ENCODE measurements at places on chromosomes 3 and 15.
A peak's percentile ranks its signal among the peaks of the same experiment; 100 is the strongest.

GRCh38 chr3:113537155-113537554 lies 4.8 kb downstream of the SIDT1 start:
- DNase-seq: no peak

DNA sequence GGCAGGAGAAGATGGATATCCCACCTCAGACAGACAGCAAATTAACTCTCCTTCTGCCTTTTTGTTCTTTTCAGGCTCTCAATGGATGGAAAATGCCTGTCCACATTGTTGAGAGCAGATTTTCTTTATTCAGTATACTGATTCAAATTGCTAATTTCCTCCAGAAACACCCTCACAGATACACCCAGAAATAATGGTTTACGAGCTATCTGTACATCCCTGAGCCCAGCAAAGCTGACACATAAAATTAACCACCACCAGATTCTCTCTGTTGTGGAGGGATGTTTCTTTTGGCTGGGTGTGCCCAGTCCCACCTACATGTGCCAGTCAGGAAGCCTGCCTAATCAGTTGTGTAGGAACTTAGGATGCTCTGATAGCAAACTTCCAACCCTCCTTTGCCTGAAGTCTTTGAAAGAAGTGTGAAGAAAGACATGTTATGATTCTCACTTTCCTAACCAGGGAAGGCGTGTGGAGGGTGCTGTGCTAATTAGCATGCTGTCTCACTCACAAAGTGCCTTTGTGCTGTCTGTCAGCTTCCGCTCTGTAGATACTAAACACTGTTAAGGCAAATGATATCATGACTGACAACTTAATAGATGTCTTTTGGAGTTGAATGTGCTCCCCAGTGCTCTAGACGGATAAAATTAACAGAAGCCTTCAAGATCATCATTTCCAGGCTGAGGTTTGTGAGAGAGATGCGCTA lies 208.5 kb downstream of the CLSTN2 start:
- no peak for DNase-seq

DNA sequence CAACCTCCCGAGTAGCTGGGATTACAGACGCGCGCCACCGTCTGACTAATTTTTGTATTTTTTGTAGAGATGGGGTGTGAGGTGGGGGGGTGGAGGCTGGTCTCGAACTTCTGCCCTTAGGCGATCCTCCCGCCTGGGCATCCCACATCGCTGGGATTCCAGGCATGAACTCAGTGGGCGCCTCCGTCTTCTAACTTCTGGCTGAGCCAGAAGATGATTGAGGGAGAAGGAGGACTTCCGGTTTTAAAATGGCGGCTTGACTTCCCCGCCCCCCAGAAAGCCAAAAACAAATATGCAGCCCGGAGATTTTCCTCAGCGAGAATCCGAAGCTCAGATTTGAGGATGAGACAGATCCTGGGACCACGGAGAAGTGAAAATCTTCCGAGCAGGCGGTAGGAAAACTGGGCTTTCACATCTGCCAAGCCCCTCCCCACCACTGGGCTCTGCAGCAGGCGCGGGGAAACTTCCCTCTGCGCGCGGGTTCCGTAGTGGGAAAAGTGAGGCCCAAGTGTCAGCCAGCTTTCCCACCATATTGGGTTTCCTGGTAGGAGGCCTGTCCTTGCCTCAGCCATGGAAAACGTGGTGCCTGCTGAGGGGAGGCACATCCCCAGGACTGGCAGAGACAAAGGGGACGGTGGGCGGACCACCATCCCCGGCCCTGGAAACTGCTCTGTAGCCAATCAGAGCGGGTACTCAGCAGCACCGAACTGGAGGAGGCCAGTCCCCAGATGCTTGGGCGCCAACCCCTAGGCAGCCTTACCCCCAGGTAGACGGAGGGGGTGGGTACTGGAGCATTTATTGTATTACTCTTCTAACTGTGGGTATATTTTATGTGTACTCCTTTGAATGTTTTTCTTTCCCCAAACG lies 17.3 kb downstream of the CHST14 start:
- no peak for DNase-seq

- no peak for DNase-seq
Measured at GRCh38 chr3:13535905-13536304, 13.0 kb upstream of the FBLN2 start.

GRCh38 chr15:31217566-31218270 lies 108.9 kb upstream of the KLF13 start:
- no peak for DNase-seq

DNA sequence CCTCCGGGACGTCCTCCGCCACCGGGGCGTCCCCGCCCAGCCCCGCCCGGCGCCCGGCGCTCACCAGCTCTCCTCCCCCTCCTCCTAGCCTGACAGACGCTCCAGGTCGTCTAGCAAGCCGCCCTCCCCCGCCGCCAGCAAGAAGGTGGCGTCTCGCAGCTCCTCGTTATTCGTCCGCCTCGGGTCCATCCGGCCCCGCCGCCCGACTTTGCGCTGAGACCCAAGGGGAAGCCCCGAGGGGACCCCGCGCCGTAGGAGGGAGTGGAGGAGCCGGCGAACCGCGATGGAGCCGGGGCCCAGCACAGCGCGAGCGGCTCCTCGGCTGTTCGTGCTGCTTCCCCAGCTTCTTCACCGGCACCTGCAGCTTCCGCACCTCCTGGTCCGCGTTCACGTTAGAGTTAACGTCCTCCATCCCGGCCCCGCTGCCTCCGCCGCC lies 26.3 kb upstream of the MTHFS start:
- no peak for DNase-seq

DNA sequence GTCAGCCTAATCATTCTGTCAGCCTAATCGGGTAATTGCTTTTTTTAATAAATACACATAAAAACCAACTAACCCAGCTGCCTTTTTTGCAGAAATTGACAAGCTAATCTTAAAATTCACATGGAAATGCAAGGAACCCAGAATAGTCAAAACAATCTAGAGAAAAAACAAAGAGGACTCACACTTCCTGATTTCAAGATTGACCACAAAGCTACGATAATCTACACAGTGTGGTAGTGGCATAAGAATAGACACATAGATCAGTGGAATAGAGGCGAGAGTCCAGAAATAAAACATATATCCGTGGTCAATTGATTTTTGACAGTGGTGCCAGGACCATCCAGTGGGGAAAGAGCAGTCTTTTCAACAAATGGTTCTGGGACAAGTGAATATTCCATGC lies 2.4 kb upstream of the C3orf20 start:
- DNase-seq: no peak

GRCh38 chr15:40006646-40007045 lies 32.3 kb downstream of the SRP14 start:
- no peak for DNase-seq

GRCh38 chr3:21718943-21719591 lies 31.9 kb downstream of the ZNF385D start:
- DNase-seq: no peak

- no peak for DNase-seq
Measured at GRCh38 chr3:50581459-50581842, 12.1 kb downstream of the HEMK1 start.

DNA sequence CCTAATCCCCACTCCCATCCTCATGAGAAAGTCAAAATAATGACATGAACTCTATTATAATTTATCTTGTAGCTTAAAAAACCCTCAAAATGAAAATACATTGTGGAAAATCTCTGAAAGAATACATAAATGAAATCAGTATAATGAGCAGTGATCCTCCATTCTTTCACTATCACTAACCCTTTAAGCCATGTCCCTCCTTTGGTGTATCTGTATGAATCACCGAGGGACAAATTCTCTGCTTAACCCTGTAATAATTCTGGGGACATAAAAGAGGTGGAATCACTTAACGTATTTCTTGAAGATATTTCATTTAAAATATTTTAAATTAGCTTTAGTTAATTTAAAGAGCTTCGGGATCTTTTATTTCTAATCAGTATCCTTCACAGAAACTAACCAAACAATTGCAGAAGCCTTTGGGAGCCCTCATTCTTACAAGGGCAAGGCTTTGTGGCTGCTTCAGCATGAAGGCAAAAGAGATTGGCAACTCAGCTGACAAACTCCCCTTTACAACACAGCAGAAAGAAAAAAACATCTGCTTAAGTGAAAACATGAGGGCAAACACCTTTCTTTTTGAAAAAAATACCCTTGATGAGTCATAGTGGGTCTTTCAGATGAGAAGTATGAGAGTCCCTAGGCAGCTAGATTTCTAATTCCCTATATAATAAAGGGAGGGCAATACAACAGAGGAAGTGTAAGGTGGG lies 44.0 kb upstream of the ALCAM start:
- no peak for DNase-seq

GRCh38 chr3:21140785-21141184 lies 610.2 kb downstream of the ZNF385D start:
- DNase-seq: no peak

DNA sequence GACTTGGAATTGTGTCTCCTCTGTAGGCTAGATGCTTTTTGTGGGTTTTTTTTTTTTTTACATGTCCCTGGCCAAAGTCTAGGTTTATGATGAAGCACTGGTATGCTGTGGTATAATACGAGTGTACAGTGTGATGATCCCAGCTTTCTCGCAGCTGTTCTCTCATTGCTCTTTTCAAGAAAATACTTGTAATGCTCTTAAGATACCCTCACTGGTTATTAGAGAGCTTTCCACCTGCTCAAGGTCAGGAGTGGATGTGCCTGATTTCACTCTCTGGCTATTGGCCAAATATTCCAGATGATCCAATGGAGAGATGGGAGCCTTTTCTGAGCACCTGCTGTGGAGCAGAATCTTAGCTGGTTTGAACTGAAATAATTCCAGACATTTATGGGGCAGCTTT lies 215.1 kb downstream of the MYRIP start:
- DNase-seq: no peak

DNA sequence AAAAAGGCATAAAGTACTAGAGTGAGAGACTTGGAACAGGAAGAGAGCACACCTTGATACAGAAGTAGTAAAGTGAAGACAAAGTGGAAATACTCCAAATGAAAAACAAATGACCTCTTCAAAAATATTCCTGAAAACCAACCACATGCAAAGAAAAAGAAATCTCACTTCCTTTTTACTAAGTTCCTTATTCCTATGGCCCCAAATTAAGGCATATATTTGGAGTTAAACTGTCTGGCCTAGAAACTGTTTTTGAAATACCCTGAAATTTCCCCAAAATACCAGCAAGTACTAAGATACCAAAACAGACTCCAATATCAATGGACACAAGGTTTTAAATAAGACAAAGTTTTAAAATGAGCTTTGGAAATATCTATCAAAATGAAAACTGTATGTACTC lies 58.2 kb downstream of the ZNF148 start:
- DNase-seq: no peak

- no peak for DNase-seq
Measured at GRCh38 chr3:72044231-72044855, 259.4 kb upstream of the PROK2 start.

DNA sequence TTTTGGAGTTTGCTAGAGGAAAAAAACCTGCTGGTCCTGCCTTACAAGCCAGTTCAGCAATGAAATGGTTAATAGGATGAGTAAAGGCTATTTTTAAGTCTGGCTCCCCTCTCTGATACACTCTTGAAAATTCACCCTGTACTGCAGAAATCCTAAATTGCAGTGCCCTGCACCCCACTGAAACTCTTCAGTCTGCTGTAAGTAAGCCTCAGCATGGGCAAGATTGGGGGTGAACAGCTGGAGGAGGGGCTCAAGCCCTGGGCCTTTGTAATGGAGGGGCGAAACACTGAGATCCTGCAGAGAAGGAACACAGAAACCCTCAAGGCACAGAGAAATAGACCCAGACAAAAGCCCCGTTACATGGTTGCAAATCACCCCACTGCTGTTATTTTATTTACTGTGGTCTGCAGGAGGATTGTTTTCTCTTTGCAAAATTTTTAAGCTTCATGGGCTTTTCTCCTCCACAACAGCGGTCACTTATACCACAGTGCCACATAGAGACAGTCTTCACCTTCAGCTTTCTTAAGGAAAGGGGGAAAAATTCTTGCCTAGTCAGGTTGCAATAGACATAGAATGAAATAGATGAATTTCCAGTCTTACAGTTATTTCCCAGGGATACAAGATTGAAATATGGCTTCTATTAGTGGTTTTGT lies 45.0 kb downstream of the SOX2 start:
- no peak for DNase-seq

DNA sequence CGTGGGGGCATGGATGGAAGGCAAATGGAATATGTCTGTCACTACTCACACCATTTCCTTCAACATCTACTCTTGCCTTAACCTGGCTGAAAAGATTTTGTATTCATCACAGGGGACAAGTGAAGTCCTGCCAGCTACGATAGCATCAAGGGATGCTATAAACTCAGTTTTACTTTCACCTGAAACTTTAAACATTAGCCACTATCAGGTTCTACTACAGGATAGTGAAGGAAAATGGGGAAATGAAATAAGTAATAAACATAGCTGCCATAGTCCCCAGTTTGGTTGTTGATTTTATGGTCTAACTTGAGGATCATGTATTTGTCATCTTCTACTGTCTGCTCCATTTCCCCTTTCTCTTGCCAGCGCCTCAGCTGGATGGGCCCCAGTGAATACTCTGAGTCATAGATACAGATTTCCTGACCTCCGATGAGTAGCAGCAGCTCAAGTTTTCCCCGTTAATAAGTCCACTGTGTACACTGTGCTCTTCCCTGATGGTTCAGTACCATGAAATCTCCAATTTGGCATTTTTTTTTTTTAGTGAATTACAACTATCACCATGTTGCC lies 338.2 kb upstream of the SLCO3A1 start:
- no peak for DNase-seq

DNA sequence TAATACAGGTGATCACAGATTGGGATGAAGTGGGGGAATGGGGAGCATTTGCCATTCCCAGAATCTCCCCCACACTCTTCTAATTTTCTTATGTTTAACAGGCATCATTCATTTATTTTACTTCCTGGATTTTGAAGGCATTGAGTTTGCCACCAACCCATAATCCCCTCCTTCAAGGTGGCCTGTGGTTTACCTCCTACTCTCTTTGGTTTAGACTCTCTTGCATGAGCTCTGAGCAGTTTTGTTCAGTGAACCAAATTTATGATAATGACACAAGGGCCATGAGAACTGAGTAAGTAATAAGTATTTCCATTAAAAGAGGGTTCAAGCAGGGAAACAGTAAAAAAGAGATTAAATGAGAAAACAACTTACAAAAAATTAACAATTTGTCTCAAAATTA lies 703.1 kb upstream of the CFAP20DC start:
- DNase-seq: no peak

GRCh38 chr3:160355826-160356225 lies 43.2 kb downstream of the IFT80 start:
- no peak for DNase-seq

- DNase-seq: no peak
Measured at GRCh38 chr3:25397150-25397549, 30.9 kb upstream of the RARB start.

- no peak for DNase-seq
Measured at GRCh38 chr3:102194760-102195159, 240.1 kb upstream of the ZPLD1 start.

- DNase-seq: peak; percentile 89
Measured at GRCh38 chr15:71444866-71445590, 329.8 kb downstream of the THSD4 start.

- DNase-seq: no peak
Measured at GRCh38 chr3:16761571-16761970, 123.2 kb upstream of the PLCL2 start.

- no peak for DNase-seq
Measured at GRCh38 chr3:90184861-90185260, 1077.4 kb downstream of the EPHA3 start.

GRCh38 chr3:48445277-48445882 lies 1.2 kb upstream of the ATRIP start:
- DNase-seq: no peak

All from keratinocyte (primary cell).